ENCODE measurements at places on chromosomes 1 and 21. TPM values are rescaled to one million over a fixed set of nuclear protein-coding genes. Genes with fewer than 3 reads are reported as not detected.

GRCh38 chr1:15693371-15693770 lies 9.3 kb downstream of the PLEKHM2 start:
- H3K36me3 ChIP-seq = peaks cover 11% of the 10 kb centered on the region
- H3K4me3 ChIP-seq = no peak overlapping the region
- peak overlapping the region; percentile 39 for H3K27ac ChIP-seq
- peaks cover 60% of the 10 kb centered on the region for H3K4me1 ChIP-seq
- no peaks in the 10 kb centered on the region for H3K27me3 ChIP-seq

GRCh38 chr1:187078321-187078720 lies 249.6 kb downstream of the PLA2G4A start:
- H3K27ac ChIP-seq = no peak overlapping the region
- H3K27me3 ChIP-seq = no peaks in the 10 kb centered on the region
- H3K4me1 ChIP-seq = no peaks in the 10 kb centered on the region

- no peak for DNase-seq
- no peaks in the 10 kb centered on the region for H3K27me3 ChIP-seq
- H3K27ac ChIP-seq = no peak overlapping the region
- no peak overlapping the region for H3K4me3 ChIP-seq
- no peaks in the 10 kb centered on the region for H3K36me3 ChIP-seq
Observed at GRCh38 chr1:107277022-107277421, 136.2 kb downstream of the NTNG1 start.

GRCh38 chr1:47175227-47175934 lies 14.5 kb downstream of the PDZK1IP1 start:
- no peaks in the 10 kb centered on the region for H3K36me3 ChIP-seq
- H3K27me3 ChIP-seq = no peaks in the 10 kb centered on the region
- no peak for DNase-seq
- H3K4me1 ChIP-seq = peaks cover 12% of the 10 kb centered on the region

DNA sequence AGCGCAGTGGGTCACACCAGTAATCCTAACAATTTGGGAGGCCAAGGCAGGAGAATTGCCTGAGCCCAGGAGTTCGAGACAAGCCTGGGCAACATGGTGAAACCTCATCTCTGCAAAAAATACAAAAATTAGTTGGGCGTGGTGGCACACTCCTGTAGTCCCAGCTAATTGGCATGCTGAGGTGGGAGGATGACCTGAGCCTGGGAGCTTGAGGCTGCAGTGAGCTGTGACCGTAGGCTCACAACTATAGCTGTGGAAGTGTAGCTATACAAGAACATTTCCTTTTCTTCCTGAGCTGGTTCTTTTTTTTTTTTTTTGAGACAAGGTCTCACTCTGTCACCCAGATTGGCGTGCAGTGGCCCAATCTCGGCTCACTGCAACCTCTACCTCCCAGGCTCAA lies 19.1 kb upstream of the ZNF697 start:
- H3K4me1 ChIP-seq = no peaks in the 10 kb centered on the region
- H3K27me3 ChIP-seq = no peaks in the 10 kb centered on the region
- H3K27ac ChIP-seq = no peak overlapping the region
- H3K36me3 ChIP-seq = no peaks in the 10 kb centered on the region
- H3K4me3 ChIP-seq = no peak overlapping the region

DNA sequence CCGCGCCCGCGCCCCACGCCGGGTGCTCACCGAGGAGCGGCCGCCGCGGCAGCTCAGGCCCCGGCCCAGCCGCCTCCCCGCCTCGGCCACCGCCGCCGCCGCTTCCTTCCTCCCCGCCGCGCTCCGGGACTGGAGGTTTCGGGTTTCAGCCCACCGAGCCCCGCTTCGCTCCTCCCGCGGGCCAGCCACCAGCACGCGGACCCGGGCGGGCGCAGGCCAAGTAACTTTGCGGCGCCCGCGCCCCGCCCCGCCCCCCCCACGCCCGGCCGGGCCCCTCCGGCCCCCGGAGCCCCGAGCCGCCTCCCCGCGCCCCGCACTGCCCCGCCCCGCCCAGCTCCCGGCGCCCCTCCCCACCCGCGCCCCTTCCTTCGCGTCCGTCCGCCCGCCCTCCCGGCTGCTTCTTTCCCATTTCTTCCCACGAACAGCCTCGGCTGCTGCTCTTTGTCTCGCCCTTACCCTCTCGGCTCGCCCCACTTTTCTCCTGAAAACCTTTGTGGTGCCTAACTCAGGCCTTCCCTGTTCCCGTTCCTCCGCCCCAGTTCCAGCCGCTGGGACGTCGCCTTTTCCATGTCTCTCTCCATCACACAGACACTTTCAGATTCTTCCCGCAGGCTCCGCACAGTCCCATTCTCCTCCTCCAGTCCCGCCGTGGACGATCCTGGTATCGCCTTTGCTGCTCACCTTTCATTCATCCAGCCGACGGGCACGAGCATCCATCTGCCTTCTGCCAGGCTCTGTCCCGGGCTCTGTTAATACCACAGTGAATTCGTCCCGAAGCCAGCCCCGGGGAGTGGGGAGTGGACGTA lies at the start of gene GPR161:
GPR161 (minus strand) TSS at position 222 of the 806 bp plus-strand sequence. CDS start 32,080 bp downstream, outside the sequence.
- H3K4me3 ChIP-seq = peak within 1 kb of the TSS; percentile 79
- no peaks in the 10 kb centered on the region for H3K27me3 ChIP-seq
- no peak for DNase-seq
- no peaks in the 10 kb centered on the region for H3K36me3 ChIP-seq

DNA sequence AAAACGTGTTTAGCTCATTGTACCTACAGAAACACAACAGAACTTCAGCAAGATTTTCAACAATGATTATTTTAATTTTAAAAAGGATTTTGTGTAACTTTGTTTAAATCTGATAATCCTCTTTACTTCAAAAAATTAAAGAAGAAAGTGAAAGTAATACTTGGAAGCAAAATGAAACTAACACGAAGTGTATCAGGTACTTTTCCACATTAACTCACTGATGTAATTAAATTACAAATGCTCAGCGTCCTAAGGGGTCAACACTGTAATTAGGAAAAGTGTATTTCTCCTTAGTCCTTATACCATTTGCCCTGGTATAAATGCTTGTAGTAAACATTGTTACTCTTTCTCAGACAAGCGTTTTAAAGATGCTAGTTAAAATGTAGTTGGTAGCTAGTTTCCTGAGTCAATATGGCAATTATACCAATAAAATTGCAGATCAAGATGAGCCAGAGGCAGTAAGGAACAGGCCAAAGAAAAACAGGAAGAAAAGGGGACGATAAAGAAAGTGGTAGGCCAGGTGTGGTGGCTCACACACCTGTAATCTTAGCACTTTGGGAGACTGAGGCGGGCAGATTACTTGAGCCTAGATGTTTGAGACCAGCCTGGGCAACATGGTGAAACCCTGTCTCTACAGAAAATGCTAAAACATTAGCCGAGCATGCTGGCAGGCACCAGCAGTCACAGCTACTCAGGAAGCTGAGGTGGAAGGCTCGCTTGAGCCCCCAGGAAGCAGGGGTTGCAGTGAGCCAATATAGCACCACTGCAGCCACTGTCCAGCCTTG lies 553.0 kb downstream of the SMYD3 start:
- peak overlapping the region; percentile 10 for H3K27ac ChIP-seq
- no peaks in the 10 kb centered on the region for H3K36me3 ChIP-seq
- DNase-seq = no peak

DNA sequence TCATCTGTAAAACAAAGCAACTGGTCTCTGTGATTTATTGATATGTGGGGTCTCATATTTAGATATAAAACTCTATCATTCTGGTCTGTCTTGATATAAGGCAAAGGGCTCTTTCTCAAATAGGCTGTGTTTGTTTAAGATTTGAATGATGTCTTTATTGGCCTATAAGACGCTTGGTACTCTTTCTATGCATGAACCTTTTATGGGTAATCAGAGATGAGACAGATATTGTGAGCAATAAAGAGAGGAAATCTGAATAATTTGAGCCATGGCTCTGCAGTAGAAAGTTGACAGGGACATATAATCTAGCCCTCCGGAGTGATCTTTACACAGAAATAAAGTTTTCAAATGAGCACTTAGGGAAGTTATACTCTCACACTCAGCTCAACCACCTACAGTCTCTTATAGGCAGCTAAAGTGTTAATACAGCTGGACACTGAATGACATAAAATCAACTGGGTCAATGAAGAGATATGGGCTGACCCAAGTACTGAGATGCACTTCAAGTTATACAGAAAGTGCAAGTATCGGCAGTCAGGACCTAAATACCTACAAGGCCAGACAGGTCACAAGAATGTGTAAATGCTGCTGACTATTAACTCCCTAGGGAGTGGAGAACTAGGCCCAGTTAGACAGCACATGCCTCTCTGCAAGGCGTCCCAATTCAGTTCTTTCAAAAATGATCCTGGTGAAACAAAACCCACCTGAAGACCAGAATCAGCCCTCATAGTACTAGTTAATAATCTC lies 111.0 kb downstream of the PTPN14 start:
- peaks cover 6% of the 10 kb centered on the region for H3K4me1 ChIP-seq
- DNase-seq = no peak
- no peaks in the 10 kb centered on the region for H3K36me3 ChIP-seq
- H3K27me3 ChIP-seq = no peaks in the 10 kb centered on the region

DNA sequence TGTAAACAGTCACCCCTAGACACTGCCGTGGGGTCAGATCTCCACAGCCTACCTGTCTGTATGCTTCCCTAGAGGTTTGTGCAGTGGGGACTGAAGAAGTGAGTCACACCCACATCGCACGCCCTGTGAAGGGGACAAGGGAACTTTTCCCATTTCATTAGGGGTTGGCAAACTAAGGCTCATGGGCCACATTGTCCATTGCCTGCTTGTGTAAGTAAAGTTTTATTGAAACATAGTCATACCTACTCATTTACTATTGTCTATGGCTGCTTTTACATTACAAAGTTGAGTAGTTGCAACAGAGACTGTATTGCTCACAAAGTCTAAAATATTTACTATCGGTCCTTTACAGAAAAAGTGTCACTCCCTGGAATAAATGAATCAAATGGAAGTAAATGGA lies 2.5 kb upstream of the FGGY start:
- H3K27ac ChIP-seq = no peak overlapping the region
- no peak overlapping the region for H3K4me3 ChIP-seq
- no peaks in the 10 kb centered on the region for H3K36me3 ChIP-seq
- H3K4me1 ChIP-seq = no peaks in the 10 kb centered on the region
- no peak for DNase-seq

DNA sequence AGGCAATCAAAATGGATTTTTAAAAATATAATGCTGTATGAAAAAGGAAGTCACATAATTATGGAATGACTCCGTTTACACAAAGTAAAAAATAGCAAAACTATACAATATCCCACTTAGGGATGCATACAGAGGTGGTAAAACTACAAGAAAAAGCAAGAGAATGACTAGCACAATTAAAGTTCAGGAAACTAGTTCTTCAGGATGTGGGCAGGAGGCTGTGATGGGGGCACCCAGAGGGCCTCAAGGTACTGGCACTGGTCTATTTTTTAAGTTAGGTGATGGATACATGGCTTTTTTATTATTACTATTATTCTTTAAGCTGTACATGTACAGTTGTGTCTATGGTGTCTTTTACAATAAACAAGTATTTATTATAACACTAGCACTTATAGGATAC lies 1.4 kb upstream of the ZC3H12A start:
- no peak for DNase-seq
- peak overlapping the region; percentile 89 for H3K4me3 ChIP-seq
- H3K27me3 ChIP-seq = no peaks in the 10 kb centered on the region
- H3K4me1 ChIP-seq = peaks cover 62% of the 10 kb centered on the region
- peaks cover 6% of the 10 kb centered on the region for H3K36me3 ChIP-seq

- H3K27me3 ChIP-seq = no peaks in the 10 kb centered on the region
- H3K4me3 ChIP-seq = no peak overlapping the region
- no peak overlapping the region for H3K27ac ChIP-seq
- no peaks in the 10 kb centered on the region for H3K4me1 ChIP-seq
Observed at GRCh38 chr21:17257784-17258183, 255.1 kb upstream of the CXADR start.

DNA sequence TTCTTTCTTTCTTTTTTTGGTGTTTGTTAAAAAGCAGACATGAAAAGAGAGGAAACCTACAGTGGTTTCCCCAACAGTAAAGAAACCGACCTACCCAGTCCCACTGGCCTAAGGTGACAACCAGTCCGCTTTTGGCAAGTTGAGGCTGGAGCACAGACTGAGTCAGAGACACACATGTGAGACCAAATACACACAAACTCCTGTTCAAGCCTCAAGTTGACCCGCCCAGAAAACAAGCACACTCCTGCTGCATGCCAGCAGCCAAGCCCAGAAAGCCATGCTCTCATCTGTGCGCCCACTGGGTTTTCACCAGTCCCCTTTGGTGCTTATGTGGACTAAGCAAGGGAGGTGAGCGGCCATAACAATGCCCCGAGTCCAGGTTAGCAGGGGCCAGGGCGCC lies 64.6 kb upstream of the GPR153 start:
- no peak overlapping the region for H3K4me3 ChIP-seq
- DNase-seq = no peak
- H3K36me3 ChIP-seq = no peaks in the 10 kb centered on the region
- no peak overlapping the region for H3K27ac ChIP-seq

- no peaks in the 10 kb centered on the region for H3K27me3 ChIP-seq
- H3K4me1 ChIP-seq = no peaks in the 10 kb centered on the region
- no peaks in the 10 kb centered on the region for H3K36me3 ChIP-seq
- no peak for DNase-seq
Observed at GRCh38 chr1:246459221-246459620, 47.9 kb downstream of the SMYD3 start.

GRCh38 chr1:121471523-121471922 lies 286.7 kb downstream of the SRGAP2C start:
- no peaks in the 10 kb centered on the region for H3K27me3 ChIP-seq
- no peaks in the 10 kb centered on the region for H3K36me3 ChIP-seq
- H3K27ac ChIP-seq = no peak overlapping the region
- no peak for DNase-seq

GRCh38 chr1:26832249-26832960 lies 5.9 kb downstream of the ZDHHC18 start:
- no peak overlapping the region for H3K27ac ChIP-seq
- DNase-seq = no peak
- H3K4me3 ChIP-seq = no peak overlapping the region
- peaks cover 30% of the 10 kb centered on the region for H3K4me1 ChIP-seq
- no peaks in the 10 kb centered on the region for H3K27me3 ChIP-seq
- H3K36me3 ChIP-seq = peaks cover 42% of the 10 kb centered on the region

DNA sequence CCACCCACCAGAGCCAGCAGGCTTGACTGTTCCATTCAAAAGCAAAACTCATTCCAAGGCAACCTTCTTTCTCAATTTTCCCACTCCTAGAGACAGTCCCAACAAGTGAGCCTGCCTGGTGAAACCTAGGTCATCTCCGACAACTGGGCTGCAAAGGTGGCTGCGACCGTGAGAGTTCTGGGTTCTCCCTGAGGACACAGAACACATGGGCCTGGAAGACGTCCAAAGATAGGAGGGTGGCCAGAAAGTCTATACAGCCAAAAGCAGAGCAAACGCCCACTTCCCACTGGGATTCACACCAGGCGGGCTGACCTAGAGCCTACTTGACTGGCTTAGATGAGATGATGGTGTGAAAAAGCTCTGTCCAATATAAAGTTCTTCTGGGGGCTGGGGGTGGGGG lies 90.2 kb upstream of the GRIK3 start:
- no peaks in the 10 kb centered on the region for H3K36me3 ChIP-seq
- no peak for DNase-seq
- no peaks in the 10 kb centered on the region for H3K4me1 ChIP-seq
- no peak overlapping the region for H3K4me3 ChIP-seq

GJA8 gene
- total RNA-seq = not detected

OR2L13 gene
- not detected for total RNA-seq

NEGR1 gene
- total RNA-seq = 9.9 TPM

NECTIN4 gene
- 0.75 TPM for total RNA-seq

LEPR gene
- total RNA-seq = 25.2 TPM
